ENCODE measurements at places on chromosomes 5 and 9. TPM values are rescaled to one million over a fixed set of nuclear protein-coding genes. Genes with fewer than 3 reads are reported as not detected.
A peak's percentile ranks its signal among the peaks of the same experiment; 100 is the strongest.

- H3K36me3 ChIP-seq, result peaks cover 4% of the 10 kb centered on the region
- no peak overlapping the region for H3K4me3 ChIP-seq
- no peak for DNase-seq
- H3K27me3 ChIP-seq, result peaks cover 2% of the 10 kb centered on the region
- no peak overlapping the region for H3K27ac ChIP-seq
Observed at GRCh38 chr9:75964427-75964826, 74.0 kb downstream of the PCSK5 start.

DNA sequence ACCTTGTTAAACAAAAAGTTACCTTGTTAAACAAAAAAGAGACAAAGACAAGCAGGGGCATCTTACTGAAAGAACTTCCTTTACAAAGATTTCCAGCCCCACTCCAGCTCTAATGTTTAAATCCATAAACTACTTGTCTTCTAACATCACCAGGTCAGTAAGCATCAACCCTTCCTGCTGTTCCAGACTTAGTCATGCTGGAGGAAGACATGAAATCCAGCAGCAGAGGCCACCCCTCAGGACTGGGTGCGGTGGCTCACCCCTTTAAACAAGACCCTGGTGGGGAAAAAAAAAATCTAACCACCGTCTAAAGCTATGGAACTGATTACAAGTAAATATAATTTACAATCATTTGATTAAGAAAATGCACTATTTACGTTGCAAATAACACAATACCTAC, 9.1 kb downstream of the PDCL start:
- DNase-seq, result no peak
- no peak overlapping the region for H3K27ac ChIP-seq
- H3K4me3 ChIP-seq, result no peak overlapping the region
- H3K36me3 ChIP-seq, result peaks cover 31% of the 10 kb centered on the region
- peaks cover 49% of the 10 kb centered on the region for H3K4me1 ChIP-seq

DNA sequence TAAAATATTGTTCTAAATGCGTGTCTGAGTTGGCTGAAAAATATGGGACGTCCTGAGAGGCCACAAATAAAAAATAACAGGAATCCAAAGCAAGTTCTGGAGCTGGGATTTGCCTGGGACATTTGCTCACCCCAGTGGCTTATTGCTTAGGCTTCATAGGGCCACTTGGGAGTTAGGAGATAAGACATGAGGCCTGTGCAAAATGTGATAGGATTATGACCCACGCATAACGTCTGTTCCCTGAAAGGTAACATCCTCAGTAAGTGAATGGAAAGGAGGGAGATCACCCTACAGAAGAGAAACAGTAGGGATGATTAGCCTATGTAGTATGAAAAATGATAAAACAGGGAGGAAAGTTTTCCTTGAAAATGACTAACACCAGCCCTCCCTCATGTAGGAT, 269.4 kb downstream of the EPB41L4A start:
- DNase-seq, result no peak
- H3K36me3 ChIP-seq, result no peaks in the 10 kb centered on the region
- H3K4me3 ChIP-seq, result no peak overlapping the region
- peaks cover 7% of the 10 kb centered on the region for H3K27me3 ChIP-seq

- no peak overlapping the region for H3K4me3 ChIP-seq
- peaks cover 4% of the 10 kb centered on the region for H3K4me1 ChIP-seq
- no peaks in the 10 kb centered on the region for H3K36me3 ChIP-seq
- no peaks in the 10 kb centered on the region for H3K27me3 ChIP-seq
- DNase-seq, result peak; percentile 48
Observed at GRCh38 chr9:71806901-71807307, 38.6 kb upstream of the CEMIP2 start.

DNA sequence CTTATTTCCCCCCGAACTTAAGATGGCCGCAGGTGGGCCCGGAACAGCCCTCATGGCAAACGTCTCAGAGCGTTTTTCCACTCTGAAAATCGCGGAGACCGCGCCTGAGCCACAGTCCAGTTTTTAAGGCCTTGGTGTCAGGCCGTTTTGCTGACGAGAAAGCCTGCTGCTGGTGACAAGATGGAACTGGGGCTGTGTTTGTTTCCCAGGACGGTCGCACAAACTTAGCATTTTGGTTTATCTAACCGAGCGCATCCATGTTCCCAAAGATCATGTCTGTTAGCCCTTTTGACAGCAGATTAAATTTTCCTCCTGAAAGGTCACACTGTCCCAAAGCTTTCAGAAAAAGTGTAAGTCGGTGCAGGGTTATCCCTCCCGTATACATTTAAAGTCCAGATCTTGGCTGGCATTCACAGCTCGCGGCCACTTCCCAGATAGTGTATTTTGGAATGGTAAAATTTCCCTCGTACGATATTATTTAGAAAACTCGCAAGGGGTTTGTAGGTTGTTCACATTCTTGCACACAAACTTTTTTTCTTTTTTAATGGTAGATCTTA, 812 bp downstream of the SREK1 start:
- peaks cover 46% of the 10 kb centered on the region for H3K4me1 ChIP-seq
- no peak for DNase-seq
- peaks cover 2% of the 10 kb centered on the region for H3K27me3 ChIP-seq
- H3K36me3 ChIP-seq, result peaks cover 6% of the 10 kb centered on the region
- peak overlapping the region; percentile 96 for H3K4me3 ChIP-seq

CHSY3 gene
- not detected for total RNA-seq
